Prostate gland (tissue), 2 donors: ENCODE measurements at places on chromosomes 6 and 20. TPM values are rescaled to one million over a fixed set of nuclear protein-coding genes. Genes with fewer than 3 reads are reported as not detected.

Gene NRN1
- 1.1 TPM for total RNA-seq

DNA sequence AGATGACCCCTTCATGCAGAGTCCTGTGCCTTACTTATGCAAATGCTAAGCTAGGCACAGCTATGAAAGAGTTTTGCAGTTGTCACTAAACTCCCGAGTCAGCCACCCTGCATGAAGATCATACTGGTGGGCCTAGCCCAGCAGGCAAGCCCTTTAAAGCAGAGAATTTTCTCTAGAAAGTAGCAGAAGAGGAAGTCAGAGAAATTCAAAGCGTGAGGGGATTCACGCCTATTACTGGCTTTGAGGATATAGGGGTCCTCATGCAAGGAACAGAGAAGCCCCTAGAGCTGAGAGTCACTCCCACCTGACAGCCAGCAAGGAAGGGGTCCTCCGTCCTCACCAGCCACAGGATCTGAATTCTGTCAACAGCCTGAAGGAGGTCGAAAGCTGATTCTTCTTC is 54.6 kb downstream of the MYB start:
- DNase-seq, result no peak

DNA sequence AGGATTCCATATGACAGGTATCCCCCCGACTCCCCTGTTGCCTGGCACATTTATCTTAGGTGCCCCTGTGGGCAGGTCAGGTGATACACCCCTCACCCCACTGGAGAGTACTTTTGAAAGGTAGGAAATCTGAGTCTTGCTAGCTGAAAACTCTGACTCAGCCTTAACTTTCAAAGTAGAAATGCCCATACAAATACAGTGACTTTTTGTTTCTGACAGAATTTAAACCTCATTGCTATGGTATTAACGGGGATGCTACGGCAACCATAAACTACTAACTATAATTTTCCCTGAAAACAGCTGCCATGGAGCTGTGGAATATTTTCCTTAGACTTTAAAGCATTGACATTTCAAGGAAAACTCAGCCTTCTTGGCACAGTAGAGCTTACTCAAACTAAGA is 536.0 kb downstream of the RFPL4B start:
- DNase-seq, result no peak

DNA sequence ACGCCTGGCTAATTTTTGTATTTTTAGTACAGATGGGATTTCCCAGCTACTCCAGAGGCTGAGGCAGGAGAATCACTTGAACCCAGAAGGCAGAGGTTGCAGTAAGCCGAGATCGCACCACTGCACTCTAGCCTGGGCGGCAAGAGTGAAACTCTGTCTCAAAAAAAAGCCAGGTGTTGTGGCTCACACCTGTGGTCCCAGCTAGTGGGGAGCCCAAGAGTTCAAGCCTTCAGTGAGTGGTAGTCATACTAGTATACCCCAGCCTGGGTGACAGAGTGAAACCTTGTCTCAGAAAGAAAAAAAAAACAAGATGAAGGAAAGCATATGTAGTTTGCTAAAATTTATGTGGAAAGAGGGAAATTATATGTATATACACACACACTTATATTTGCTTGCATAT is 20.0 kb upstream of the POU5F1 start:
- DNase-seq, result no peak

DNA sequence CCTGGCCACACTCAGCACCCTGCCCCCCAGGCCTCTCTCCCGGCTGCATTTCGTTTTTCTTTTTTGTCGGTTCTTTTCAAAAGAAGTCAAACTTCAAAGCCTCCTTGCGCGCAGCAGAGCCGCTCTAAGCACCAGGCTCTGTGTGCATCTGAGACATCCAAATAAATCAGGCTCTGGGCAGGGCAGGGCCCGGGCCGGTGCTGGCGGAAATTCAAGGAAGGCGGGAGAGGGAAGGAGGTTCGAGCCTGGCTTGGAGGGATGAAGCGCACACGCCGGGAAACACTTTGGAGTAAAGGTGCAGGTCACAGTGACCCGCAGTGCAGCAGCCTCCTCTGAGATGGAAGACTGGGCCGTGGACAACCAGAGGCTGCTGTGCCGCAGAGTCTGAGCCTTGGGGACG is 5.8 kb downstream of the GATA5 start:
- no peak for DNase-seq

Gene DACT2
- total RNA-seq, result 28.1 TPM

DNA sequence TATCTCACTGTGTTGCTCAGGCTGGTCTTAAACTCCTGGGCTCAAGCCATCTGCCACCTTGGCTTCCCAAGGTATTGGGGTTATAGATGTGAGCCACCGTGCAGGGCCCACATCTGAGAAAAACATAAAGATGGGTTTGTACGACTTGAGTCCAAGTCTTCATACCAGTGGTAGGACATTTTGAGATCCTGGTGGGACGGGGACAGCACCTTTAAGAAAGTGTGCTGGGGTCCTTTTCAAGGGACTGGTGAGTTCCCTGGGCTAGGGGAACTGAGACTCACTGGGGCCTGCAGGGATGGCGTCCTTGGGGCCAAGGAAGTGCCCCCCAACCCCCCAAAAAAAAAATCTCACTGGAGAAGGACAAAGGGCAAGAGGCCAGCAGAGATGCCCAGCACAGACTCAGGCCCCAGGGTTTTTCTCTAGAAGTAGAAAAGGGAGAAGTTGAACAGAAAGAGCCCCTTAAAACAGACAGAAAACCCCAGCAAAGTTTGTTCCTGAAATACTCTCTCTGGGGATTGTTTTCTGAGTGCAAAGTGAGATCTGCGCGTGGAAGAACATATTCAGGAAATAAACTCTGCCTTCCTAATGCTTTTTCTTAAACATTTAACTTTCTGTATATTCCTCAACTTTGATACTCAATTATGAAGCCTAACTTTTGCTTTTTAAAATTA is 10.7 kb downstream of the OSBPL2 start:
- no peak for DNase-seq

DNA sequence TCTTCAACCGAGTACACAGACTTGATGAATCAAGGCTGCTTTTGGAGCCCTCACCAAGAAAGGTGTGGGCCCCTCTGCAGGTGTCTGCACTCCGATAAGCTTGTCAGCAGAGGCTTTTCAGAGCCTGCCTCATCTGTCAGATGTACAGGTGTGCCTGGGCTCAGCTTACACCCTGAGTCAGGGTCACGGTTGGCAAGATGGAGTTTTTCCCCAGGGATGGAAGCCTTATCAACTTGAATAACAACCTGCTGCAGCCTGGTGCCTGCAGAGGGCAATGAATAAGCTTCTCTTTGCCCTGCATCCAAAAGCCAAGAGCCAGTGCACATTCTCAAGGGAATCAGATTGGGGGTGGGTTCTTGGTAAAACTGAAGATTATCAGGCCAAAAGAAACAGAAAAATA is 427.1 kb downstream of the CD83 start:
- DNase-seq, result no peak

DNA sequence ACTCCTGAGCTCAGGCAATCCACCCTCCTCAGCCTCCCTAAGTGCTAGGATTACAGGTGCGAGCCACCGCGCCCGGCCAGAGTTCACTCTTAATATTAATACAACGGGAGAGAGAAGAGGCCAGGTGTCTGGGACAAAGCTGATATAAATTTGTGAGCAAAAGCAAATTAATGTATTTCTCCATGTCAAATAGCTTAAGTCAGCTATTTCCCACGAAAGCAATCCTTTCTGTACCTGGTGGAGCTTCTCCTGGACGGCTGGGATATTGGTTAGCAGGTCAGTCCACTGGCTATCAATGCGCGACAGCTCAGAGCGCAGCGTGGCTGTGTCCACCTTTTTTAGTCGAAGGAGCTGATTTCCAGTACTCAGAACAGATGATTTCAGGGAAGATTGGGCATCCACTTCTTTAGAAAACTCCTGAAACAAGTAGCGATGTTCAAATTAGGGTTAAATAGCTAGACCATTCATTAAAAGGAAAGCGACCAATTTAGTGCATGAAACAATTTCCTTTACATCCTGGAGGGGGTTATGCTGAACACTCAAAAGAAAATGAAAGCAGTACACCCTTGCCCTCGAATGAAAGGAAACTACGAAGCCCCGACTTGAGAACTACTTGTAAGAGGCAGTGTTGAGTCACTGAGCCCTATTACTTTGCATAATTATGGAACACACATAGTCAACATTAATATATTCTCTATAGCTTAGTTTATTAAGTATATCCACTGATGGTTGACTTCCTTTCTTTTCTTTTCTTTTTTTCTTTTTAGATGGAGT is 403.4 kb downstream of the SYNE1 start:
- DNase-seq, result no peak

Gene TAGAP
- 2.6 TPM for total RNA-seq

DNA sequence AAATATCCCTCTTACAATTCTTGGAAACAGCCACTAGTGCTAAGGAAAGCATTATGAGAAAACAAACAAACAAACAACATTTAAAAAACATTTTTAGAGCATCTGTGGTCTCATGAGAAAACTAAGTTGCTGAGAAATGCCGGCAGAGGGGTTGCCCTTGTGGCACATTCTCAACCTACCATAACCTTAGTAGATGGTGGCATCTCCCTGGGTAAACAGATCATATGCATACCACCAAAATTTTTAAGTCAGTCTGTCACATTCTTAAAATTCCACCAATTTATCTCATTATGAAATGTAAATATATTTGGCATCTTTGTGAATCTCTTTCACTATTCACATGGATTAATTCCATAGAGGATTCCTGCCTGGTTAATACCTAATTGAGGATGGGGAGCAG is 575.7 kb upstream of the MARCKS start:
- no peak for DNase-seq

GRCh38 chr20:11766961-11767360 is 150.7 kb upstream of the BTBD3 start:
- no peak for DNase-seq

DNA sequence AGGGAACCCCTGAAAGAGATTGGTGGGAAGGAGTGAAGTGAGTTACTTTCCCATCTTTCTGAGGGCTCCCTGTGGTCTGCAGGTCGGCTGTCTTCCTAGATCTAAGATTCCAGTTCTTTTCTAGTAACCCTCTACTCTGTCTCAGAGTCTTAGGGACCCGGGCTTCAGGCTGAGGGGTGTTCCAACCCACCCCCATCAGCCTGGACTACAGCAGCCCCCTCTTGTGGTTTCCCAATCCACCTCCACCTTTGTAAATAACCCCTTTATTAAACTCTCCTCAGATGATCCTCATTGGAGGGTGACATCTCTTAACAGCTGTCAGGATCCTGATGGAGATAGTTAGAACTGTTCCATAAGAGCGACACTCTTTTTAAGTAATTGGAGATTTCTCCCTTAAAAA is 300.4 kb downstream of the LRFN2 start:
- DNase-seq, result no peak

GRCh38 chr6:106757267-106757666 is 127.9 kb downstream of the QRSL1 start:
- DNase-seq, result peak; percentile 39

DNA sequence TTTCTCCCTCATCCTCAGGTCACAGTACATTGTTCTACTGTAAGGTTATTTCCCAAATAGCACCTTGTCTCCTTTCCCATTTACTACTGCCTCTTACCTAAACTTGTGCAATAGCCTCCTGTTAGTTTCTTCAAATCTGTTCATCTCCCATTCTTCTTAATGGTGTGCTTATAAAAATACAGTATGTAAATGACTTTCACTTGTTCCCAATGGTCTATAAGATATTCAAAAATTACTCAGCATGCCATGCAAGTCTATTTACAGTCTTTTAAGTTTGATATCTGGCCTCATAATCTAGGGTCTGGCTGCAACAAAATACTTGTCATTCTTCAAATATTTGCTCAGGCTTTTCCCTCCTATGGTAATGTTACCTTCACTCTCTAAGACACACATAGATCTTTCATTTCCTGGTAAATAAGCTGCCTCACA is 31.5 kb upstream of the RHAG start:
- peak; percentile 9 for DNase-seq

Gene BTN1A1
- total RNA-seq, result 0.23 TPM

DNA sequence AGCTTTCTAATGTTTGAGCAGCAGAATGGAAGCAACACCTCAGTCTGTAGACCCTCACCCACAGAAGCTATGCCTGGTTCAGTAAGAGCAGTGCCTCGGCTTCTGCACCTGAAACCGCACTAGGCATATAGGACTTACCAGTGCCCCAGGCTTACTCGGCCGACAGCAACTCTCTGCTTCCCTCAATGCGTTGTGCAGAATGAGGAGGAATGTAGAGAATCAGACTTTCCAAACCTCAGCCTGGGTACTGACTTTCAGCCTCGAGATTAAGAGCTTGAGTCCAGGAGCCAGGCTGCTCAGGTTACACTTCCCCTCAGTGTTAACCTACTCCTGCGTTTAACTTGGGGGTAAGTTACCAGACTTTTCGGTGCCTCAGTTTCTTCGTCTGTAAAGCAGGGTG is 8.6 kb downstream of the EYA2 start:
- DNase-seq, result no peak

- no peak for DNase-seq
Observed at GRCh38 chr6:106066989-106067388, 19.1 kb upstream of the PRDM1 start.

GRCh38 chr20:2755451-2756055 is 44.9 kb downstream of the CPXM1 start:
- no peak for DNase-seq

- no peak for DNase-seq
Observed at GRCh38 chr20:37406010-37406998, 60.4 kb downstream of the SRC start.

DNA sequence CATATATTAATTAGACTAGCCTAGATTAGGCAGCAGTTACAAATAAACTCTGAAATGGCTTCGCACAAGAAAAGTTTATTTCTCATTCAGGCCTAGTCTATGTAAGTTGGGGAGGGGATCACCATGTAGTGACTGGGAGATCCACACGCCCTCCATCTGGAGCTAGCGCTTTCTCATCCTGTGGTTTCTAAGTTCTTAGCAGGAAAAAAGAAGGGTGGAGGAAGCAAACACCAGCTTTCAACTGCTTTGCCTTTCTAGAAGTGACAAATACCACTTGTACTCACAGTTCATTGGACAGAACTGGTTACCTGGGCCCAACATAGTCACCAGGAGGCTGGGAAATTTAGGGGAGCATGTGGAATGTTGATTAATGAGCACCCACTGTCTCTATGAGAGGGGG is 46.6 kb downstream of the NDUFAF5 start:
- no peak for DNase-seq

GRCh38 chr6:84408028-84408427 is 180.6 kb upstream of the CEP162 start:
- DNase-seq, result no peak

Gene LPA
- 0.09 TPM for total RNA-seq

- DNase-seq, result peak; percentile 48
Observed at GRCh38 chr6:25652007-25652515, at the start of gene SCGN. Gene SCGN, plus strand, starts transcription at chr6:25652215. Its CDS starts 189 bp downstream, at chr6:25652404.

GRCh38 chr6:70389261-70389660 is 24.0 kb upstream of the FAM135A start:
- DNase-seq, result no peak

Gene BANF2
- 1.9 TPM for total RNA-seq

DNA sequence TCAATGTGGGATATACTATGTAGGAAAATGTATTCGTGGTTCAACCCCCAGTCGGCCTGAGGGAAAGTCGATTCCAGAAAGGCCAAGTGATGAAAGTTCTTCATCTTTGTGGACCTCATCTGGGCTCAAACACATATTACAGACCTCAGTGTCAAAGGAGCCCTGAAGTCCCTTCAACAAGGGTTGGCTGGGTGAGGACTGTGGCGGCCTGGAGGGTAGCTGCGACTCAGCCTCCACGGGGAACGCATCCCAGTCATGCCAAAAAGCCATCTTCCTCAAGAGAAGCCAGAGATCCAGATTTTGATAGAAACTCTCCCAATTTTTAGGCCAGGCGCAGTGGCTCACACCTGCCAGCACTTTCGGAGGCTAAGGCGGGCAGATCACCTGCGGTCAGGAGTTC is 158.6 kb upstream of the PTPN1 start:
- no peak for DNase-seq

- DNase-seq, result peak; percentile 15
Observed at GRCh38 chr20:11451793-11452291, 465.9 kb upstream of the BTBD3 start.
